NCI-H510A treated with DMSO at 0.1 percent for 48 hours (cell line): ENCODE measurements at places on chromosomes 3 and 15.

GRCh38 chr3:103873021-103873420 lies 1438.2 kb downstream of the ZPLD1 start:
- DNase-seq = no peak

- peak; percentile 74 for DNase-seq
These were observed 6.9 kb downstream of the INAFM2 start for GRCh38 chr15:40330368-40330836.

- no peak for DNase-seq
These were observed 554.8 kb downstream of the MFSD1 start for GRCh38 chr3:159356606-159357005.

GRCh38 chr3:117141812-117142211 lies 432.2 kb downstream of the TUSC7 start:
- no peak for DNase-seq

GRCh38 chr15:50880206-50880605 lies 28.3 kb upstream of the AP4E1 start:
- no peak for DNase-seq

GRCh38 chr3:168058481-168058880 lies 37.2 kb downstream of the GOLIM4 start:
- DNase-seq = no peak
